ENCODE measurements at places on chromosomes 7 and 10.

- DNase-seq, result no peak
These were observed 36.0 kb downstream of the DYNC1I1 start for GRCh38 chr7:95808396-95808795.

DNA sequence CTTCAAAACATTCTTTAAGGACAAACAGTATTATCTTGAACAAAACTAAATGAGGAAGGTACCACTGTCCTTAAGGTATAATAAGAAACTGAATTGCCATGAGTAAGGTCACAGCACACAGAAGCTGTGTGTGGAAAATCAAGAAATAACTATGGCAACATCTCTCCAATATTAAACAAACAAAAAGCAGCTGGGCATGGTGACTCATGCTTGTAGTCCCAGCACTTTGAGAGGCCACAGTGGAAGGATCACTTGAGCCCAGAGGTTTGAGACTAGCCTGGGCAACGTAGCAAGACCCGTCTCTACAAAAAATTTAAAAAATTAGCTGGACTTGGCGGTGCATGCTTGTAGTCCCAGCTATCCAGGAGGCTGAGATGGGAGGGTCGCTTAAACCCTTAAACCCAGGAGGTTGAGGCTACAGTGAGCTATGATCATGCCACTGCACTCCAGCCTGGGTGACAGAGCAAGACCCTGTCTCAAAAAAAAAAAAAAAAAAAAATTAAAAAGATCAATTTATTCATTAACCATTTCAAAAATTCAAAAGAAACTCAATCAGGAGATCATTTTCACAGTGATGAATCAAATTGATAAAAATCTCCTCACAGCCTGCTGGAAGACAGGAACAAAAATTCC is 195.4 kb downstream of the SKIDA1 start:
- no peak for DNase-seq

DNA sequence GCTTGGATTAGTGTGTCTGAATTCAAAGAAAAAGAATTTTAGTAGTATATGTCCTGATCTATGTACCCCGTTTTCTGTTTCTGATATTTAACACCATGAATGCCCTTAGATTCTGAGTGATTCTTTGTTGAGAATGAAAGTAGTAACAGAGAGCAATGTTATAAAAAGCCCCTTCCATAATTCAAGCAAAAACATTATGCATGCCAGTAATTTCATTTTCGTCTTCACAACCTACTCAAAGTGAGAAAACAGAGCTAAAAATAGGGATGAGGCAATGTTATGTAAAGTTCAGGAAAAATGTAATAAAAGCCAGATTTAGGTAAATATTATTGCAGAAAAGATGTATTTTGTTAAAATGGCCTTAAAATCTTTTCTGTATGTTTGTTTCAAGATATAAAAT is 28.1 kb downstream of the PTPRZ1 start:
- no peak for DNase-seq

DNA sequence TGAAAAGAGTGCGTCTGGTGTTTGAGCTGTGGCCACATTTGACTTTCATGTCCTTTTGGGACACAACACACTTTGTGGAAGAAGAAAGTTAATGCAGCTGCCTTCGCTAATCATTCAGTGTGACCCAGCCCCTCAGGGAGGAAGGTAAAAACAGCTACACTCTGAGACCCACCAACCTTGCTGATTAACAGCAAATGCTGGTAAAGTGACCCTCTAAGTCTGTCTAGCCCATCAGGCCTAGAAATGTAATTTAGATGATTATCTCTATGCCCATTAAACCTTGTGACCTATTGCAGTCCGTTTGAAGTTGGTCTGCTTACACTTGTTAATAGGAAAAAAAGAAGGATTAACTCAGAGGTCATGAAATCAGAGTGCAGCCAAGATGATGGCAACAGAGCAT is 161.9 kb upstream of the WNT16 start:
- no peak for DNase-seq

DNA sequence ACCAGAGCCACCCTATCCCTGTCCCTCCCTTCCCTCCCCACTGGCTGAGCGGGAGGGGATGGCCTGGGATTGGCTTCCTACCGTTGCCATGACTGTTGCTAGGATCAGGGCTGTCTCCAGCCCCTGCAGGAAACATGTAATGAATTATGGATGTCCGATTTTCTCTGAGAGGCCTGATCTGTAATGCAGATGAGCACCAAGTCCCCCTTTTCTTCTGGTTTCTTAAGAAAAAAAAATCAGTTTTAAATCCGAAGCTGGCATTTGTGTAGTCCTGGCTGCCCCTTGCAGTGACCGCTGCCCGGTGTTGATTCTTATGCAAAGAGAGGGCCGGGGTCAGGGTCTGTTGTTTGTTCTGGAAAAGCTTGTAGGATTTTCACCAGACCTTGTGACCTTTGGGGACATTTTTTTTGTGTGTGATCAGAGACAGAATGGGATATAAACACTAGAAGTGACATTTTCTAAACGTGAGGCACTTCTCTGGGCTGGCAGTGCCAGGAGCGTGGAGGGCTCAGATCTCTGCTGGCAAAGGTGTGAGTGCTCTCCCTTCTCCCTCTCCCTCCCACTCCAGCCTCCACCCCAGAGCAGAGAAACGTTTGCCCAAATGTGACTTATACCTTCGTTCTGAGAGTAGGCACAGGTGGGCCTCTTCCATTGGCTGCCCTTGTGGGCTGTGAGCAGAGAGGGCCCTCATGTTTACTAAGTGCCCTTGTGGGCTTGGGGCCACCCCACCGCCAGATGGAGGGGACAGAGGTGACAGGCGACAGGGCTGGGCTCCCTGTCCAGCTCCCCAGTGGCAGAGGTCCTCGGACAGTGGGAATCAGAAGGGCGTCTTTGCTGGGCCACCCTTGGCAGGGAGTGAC is 127.5 kb downstream of the DNAJB6 start:
- no peak for DNase-seq

GRCh38 chr10:65273115-65273514 is 1652.7 kb upstream of the LRRTM3 start:
- no peak for DNase-seq

DNA sequence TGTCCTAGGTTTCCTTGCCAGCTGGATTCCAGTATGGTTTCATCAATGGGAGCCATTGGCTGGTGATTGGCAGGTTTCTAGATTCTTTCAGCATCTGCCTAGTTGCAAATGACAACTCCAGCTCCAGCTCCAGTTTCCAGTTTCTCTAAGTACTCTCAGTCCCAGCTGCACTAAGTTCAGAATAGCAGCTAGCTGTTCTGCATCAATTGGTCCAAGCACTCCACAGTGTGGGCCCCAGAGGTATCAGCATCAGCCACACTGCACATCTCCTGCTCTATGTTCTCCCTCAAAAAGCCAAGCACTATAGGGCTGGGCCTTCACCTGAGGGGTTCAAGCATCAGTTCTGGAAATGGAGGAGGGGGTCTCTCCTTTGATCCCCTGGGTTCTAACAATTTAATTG is 143.4 kb downstream of the VPS50 start:
- no peak for DNase-seq
